ENCODE measurements at places on chromosomes 3 and 15.

- no peak for DNase-seq
Observed at GRCh38 chr15:75694241-75695182, 18.1 kb downstream of the CSPG4 start.

GRCh38 chr3:67923796-67924195, 269.4 kb upstream of the SUCLG2 start:
- no peak for DNase-seq

DNA sequence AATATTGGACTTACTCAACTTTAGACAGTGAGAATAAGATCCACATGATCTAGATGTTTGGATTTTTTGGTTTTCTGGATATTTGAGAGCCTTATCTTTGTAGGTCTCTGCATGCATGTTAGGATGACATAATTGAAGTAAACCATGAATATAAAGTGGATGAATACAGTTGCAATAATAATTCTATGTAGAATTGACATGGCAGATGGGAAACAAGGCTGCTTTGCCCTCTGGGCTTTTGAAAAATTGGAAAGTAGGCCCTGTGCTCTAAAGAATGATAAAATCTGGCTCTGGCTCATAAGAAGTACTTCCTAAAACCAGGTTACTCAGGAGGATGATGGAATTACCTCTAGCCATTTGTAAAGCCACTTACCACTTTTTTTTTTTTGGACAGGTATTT, 86.9 kb downstream of the ZNF609 start:
- no peak for DNase-seq

GRCh38 chr3:184579513-184579912, 17.9 kb downstream of the EPHB3 start:
- no peak for DNase-seq

- no peak for DNase-seq
Observed at GRCh38 chr3:112117841-112118571, 15.0 kb downstream of the GCSAM start.

- DNase-seq = no peak
Observed at GRCh38 chr3:111732252-111732879, 126.7 kb upstream of the PHLDB2 start.

GRCh38 chr3:38168151-38169026, 3.1 kb downstream of the OXSR1 start:
- no peak for DNase-seq

DNA sequence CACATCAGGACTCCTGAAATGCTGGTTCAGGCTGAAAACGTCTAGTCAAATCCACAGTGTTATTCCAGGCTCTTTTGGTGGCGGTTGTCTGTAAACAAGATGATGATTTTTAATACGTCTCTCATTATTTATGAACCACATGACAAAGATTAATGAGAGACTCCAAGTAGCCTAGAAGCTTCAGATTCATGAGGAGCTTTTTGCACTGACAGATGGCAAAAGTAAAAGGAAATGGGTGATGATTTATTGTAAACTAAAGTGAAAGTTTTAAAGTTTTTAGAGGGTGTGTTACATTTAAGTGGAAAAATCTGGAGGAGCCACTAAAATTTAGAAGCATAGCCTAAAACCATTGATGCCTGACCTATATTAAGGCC, 77.0 kb downstream of the BBX start:
- DNase-seq = no peak

DNA sequence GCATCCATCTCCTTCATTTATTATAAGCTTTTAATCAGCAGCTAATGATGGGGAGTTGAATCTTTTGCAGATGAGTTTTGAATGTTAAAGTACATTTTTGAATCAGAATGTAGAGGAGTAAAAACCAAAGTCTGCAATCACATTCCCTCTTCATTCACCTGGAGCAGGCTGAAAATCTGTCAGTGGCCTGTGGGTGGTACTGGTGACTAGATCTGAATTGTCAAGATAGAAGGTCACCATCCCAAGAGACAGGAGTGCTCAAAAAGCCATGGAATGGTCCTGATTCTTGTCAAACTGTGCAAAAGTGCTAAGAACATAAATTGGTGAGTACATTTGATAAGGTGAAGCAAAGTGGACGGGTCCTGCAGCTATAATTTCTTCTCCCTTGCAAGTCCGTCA, 881.3 kb upstream of the NR2F2 start:
- DNase-seq = no peak

DNA sequence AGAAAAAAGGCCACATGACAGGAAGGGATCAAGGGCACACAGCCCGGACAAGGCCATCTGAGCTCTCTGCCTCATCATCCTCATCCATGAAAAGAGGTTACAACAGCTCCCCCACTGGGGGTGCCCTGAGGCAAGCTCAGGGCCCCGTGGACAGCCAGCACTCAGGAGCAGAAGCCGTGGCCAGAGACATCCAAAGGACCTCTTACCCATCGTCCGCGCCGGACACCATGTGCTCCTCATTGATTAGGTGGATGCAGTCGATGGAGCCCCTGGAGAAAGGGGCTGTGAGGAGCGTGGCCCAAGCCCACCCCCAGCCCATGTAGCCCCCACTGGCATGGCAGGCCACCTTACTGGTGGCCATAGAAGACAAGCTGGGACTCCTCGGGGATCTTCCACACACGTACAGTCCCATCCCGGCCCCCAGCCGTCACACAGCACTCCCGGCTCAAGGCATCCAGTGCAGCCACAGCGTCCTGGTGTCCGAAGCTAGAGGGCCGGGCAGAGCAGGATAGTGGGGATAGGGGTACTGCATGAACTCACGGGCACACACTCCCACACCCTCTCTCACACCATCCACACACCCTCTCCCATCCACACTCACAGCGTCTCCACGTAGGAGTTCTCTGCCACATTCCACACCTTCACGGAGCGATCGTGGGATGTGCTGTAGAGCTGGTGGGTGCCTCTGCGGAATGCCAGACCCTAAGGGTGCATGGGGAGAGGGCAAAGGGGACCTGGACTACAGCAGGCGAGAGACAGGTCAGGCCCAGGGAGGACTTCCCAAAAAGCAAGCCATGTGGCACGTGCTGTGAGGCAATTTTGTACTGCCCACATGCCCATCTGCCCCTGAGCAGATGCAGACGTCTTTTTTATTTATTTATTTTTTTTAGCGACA, 6.5 kb downstream of the RRP9 start:
- DNase-seq = no peak

DNA sequence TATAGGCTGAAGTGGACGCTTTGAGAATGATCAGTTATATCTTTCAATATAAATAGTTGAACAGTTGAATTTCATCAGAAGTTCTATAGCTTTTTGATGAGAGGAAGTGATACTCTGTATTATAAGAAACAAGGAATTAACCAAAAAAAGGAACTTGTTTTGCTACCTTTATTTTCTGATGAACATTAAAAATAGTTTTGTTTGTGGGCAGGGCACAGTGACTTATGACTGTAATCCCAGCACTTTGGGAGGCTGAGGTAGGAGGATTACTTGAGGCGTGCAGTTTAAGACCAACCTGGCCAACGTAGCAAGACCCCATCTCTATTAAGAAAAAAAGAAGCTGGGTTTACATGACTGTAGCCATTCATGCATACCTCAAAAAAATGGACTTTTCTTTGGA, 16.7 kb downstream of the BLOC1S6 start:
- no peak for DNase-seq

DNA sequence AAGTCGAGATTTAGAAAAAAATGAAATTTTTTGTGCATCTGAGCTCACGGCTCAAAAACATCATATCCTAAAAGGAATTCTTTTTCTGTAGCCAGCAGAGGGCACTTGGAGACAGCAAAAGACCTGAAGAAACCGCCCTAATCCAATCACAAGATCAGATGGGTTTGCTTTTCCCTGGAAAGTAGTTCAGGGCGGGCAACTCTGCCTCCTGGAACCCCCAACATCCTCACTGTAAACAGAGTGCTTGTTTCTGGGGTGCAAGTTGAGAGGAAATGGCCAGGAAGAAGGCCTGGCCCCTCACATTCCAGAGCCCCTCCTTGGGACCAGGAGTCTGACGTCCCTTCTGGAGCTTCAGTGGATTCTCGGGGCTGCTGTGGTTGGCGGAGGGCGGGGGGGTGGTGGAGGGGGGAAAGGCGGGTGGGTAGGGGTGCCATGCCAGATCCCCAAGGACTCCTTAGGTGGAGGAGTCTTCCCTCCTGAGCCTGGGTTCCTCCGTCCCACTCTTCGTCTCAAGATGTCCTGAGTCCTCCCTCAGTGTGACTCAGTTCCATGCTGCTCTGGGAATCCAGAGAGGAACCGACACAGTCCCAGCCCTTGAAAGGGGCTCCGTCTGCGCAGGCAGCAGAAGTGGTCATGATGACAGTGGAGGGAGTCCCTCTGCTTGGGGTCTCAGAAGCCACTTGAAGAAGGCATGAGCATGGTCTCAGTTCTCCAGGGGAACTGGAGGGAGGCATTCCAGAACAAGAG, 35.9 kb downstream of the CCK start:
- DNase-seq = no peak

- DNase-seq = peak; percentile 29
Observed at GRCh38 chr3:31448035-31448881, 84.5 kb upstream of the STT3B start.
